ENCODE measurements at places on chromosomes 5 and 9.
A peak's percentile ranks its signal among the peaks of the same experiment; 100 is the strongest.

DNA sequence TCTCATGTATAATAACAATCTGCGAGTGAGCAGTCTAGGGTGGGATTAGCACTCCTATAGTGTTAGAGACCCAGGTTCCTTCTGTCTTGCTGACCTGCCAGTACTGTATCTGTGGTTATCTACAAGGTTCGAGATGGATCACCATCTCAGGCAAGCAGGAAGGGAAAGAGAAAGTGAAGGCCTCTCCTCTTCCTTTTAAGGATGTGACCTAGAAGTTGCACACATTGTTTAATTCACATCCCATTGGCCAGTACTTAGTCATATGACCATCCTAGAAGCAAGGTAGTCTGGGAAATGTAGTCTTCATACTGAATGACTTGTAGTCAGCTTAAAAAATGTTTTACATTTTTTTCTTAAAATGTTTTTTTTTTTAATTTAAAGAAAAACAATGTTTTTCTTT lies 168.6 kb downstream of the CARTPT start:
- no peak for DNase-seq

- no peak for DNase-seq
Observed at GRCh38 chr5:62731022-62731421, 152.4 kb downstream of the LRRC70 start.

- DNase-seq = no peak
Observed at GRCh38 chr5:175800656-175801081, 70.7 kb upstream of the CPLX2 start.

DNA sequence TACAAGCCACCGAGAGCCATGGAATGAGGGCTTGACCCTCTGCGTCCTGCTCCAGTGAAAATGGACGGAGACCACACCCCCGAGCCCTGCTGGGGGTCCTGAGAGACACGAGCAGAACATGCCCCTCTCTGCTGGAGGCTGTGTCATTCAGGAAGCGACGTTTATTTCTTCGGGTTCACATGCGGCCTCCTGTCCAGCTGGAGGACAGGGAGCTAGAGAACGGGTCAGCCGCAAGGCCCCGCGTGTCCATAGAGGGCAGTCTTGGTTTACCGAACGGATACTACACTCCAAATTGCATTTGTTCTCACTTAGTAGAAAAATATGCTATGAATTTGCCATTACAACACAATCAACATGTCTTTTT lies 36.1 kb downstream of the MRPL36 start:
- DNase-seq = peak; percentile 55

DNA sequence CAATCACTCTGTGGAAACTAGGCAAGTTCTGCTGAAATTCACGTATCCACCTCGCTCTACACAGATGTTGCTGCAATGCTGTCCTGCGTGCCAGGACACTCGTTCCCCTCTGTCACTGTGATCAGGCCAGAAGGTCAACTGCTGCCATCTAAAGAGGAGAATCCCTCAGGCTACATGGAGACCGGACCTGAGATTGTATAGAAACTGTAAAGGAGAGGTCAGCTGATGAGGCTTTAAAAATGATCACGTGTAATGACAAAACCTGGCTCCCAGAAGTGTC lies 80.1 kb downstream of the PRRT1B start:
- DNase-seq = no peak

- DNase-seq = no peak
Observed at GRCh38 chr5:58855851-58856739, 273.2 kb downstream of the RAB3C start.

DNA sequence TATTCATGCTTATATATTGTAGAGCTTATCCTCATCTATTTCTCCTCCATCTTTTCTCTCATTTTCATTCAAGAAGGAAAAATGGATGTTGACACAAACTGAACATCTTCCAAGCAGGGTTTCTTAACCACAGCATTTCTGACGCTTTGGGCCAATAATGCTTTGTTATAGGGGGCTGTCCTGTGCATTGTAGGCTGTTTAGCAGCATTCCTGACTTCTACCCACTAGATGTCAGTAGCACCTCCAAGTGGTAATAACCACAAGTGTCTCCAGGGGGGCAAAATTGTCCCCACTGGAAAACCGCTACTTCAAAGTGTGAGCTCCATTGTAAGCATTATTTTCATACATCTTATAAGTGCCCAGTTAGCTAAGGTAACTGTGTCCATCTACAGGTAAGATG lies 2.6 kb upstream of the TXNDC8 start:
- no peak for DNase-seq

- DNase-seq = no peak
Observed at GRCh38 chr9:135480071-135480939, 723 bp downstream of the PPP1R26 start.

DNA sequence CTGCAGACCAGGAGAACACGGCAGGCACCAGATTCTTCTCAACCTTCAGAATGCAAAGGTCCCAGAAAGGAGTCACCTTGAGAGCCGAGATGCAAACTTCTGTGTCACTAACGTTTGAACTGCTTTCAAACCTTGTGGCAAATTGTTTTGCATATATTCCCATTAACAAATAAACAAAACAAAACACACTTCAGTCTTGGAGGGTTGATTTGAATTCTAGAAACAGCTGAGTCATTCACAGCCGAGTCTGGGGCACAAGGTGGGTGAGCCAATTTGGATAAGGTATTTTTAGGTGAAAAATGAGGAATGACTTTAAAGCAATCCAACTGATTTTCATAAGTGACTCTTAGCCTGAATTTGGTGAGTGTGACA lies 38.8 kb upstream of the ANKRD33B start:
- DNase-seq = no peak

DNA sequence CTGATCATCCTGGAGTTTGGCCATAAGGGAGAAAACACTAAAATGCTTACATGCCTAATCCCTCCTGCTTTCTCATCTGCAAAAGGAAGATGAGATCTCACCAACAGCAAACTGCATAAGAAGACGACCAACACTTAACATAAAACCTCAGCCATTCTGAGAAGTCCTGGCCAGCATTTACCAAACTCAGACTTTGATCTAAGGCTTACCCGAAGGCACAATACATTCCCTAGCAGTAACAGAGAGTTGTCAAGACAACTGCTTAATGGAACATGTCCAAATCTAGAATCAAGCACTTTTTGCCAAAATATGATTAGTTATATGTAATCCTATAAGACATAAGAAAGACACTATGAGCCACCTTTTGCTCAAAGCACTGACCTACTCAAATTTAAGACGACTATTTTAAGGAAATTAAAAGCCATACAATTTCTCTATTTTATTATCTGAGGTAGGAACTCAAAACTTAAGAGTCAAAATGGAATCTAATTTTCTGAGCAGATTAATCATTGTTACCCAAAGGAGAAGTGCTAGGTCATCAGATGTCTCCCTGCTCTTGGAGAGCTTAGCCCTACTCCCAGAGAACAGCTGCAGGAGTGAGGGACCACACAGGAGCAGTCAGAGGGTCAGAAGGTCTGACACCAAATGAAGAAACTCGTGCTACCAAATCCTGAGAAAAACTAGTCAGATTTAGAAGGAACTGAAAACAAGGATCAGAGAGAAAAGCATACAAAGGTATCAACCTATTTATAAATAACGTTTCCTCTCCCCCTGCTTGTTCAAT lies 39.3 kb downstream of the EPB41L4A start:
- no peak for DNase-seq

DNA sequence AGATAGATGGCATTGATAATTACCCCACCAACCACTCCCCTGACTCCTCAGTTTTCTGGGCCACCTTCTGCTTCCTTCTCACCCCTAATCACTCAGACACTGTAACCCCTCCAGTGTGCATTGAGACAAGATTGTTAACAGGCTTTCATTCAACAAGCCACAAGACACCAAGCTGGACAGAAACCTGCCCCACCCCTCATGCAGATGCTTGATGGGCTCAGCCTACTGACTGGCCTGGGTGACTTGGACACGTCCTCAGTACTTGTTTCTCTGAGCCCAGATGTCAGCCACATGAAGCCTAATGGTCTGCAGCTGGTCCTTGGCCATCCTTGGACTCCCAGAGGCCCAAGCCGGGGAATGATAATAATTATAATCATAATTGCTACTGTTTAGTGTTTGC lies 71.4 kb upstream of the SMIM23 start:
- no peak for DNase-seq

- DNase-seq = no peak
Observed at GRCh38 chr9:92360083-92360482, 34.3 kb downstream of the CENPP start.

GRCh38 chr9:108443741-108444140 lies 412.0 kb downstream of the ACTL7B start:
- no peak for DNase-seq

DNA sequence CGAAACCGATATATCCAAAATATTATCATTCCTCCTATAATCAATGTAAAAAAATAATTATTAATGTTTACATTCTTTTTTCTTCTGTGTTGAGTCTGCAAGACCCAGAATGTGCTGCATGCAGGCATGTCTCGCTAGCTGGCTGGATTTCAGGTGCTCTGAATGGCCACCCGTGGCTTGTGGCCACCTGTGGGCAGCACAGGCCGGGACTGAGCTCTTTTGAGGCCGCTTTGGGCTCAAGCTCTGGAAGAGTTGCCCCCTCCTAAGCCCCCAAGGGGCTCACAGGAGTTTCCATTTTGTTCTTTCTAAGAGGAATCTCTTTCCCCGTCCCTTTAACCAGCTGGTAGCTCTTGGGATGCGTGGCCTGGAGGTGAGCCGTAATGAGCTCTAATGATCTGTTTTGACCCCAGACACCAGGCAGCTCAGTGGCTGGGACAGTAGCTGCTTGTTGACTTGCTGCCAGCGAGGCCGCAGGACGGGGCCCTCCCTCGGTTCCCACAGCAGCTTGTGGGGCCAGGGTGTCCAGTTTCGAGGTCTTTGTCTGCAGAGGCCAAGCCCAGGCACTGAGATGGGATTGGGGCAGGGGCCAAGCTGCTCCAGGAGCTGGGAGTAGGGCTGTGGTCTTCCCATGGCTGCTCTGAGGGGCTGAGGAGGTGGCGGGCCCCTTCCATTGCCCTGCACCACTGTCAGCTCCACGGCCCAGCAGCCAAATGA lies 20.8 kb downstream of the ASS1 start:
- no peak for DNase-seq

- DNase-seq = no peak
Observed at GRCh38 chr9:35516479-35516878, 26.6 kb downstream of the RUSC2 start.

DNA sequence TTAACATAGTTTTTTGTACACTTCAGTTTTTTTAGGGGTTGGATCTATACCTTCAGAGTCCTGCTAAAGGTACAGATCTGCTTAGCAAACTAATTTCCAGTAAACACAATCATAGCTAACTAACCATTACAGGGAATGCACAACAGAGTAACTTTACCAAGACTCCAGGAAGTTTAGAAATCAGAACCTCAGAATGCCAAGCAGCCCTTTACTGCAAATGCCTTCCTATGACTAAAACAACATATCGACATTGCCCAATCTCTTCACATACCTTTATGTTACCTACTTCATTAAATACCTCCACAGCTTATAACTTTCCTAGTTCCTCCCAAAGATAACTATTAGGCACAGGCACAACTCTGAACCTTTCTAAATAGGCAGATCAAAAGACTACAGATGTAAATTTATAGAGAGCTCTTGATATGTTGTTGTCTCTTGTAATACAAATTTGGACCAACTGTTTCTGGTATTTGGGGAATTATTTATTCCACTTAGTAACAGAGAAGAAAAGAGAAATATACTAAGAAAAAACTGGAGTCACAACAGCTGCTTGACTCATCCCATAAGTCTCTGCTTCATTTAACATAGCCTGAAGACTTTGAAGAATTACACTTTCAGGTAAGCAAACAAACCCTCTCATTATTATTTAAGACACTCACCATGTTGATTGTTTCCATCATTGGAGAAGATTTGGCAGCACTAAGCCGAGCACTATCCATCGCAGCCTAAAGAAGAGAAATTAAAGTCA lies 46.0 kb upstream of the OR2K2 start:
- no peak for DNase-seq

DNA sequence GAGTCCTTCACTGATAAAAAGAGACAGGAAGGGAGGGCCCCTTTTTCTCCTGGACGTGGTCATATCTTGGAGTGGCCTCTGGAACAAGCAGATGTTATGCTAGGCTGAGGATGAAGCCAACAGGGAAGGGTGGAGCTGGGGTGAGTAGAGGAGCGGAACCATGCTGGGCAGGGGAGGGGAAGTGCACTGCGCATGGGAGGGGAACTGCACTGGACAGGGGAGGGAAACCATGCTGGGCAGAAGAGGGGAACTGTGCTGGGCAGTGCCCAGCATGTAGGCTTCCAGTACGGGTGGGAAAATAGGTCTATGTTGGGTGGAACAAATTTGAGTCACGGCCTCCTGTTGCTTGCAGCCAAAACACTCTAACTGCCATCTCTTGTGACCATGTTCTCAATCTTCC lies 19.3 kb upstream of the IRX4 start:
- no peak for DNase-seq

DNA sequence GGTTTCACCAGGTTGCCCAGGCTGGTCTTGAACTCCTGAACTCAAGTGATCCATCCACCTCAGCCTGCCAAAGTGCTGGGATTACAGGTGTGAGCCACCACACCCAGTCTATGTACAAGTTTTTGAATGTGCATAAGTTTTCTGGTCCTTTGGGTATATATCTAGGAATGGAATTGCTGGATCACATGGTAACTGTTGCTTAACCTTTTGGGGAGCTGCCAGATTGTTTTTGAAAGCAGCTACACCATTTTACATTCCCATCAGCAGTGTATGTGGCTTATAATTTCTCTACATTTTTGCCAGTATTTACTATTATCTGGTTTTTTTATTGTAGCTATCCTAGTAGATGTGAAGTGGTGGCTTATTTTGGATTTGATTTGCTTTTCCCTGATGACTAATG lies 8.9 kb upstream of the LNPEP start:
- no peak for DNase-seq

GRCh38 chr9:19470567-19470966 lies 61.8 kb downstream of the ACER2 start:
- no peak for DNase-seq

GRCh38 chr9:118003240-118003639 lies 299.0 kb downstream of the TLR4 start:
- no peak for DNase-seq

DNA sequence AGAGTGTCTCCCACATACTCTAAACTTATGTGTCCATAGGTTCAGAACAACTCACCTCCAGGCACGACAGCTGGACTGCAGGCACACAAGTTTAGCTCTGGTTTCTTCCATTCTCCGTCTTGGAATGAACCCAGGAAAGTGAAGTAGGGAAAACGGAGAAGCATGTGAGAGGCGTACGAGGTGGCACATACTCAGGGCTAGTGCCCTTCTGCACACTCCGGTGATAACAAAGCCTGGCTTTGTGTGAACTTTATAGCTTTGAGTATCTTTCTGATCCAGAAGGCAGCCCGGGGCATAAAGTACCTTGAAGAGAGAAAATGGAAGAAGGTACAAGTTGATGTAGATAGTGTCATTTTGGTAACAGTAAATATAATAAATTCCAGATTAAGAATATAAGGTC lies 11.1 kb upstream of the HTR4 start:
- DNase-seq = no peak

- no peak for DNase-seq
Observed at GRCh38 chr5:180090769-180091546, 19.4 kb upstream of the RNF130 start.

DNA sequence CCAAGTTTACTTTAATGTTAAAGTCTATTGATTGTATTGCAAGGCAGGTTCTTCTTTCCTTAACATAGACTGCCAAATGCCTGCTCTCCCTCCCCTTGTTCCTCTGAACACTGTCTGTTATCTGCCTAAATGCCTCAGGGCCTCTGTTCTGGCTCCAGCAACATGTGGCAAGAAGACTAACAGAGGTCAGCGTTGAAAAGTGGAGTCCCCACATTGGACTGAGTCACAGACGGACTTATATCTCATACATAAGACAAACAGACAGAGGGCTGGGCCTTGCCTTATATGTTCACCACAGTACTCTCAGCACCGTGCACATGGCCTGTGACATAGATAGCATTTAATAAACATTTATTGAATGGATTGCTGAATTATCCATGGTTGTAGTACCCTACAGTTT lies 91.4 kb downstream of the TSSK1B start:
- no peak for DNase-seq

Measured in activated CD8-positive, alpha-beta memory T cell treated with anti-CD3 and anti-CD28 coated beads, Interleukin-2, amount 50 U/mL, for 48 hours (primary cell).